ENCODE measurements at places on chromosomes 4 and X. TPM values are rescaled to one million over a fixed set of nuclear protein-coding genes. Genes with fewer than 3 reads are reported as not detected.

- no peaks in the 10 kb centered on the region for H3K4me1 ChIP-seq
- no peak overlapping the region for H3K27ac ChIP-seq
- no peak overlapping the region for H3K4me3 ChIP-seq
- H3K27me3 ChIP-seq = no peaks in the 10 kb centered on the region
Measured at GRCh38 chrX:11781734-11782370, 23.8 kb downstream of the MSL3 start.

GRCh38 chrX:4690521-4690920 is 977.1 kb upstream of the PRKX start:
- no peak overlapping the region for H3K27ac ChIP-seq
- H3K36me3 ChIP-seq = no peaks in the 10 kb centered on the region
- H3K4me3 ChIP-seq = no peak overlapping the region
- no peak for DNase-seq

DNA sequence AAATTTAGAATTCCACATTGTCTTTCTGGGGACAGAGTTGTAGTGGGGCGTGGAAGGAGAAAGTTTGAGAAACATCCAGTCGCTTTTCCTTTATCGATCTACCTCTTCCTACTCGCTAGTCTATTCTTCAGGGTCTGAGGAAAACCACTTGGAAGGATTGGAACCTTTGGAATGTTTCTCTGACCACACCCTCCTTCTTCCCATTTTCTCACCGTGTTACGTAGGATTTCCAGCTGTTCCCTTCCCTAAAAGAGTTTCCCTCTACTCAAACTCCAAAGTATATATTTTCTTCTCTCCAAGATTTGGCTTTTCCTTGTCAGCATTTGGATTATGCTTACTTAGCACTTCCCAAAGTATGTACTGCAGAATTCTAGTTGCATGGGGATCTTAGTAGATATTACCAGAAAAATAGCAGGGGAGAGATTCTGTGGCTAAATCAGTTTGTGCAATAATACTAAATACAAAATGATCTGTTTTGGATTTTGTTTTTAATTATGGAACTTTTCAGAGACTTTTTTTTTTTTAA is 4.9 kb downstream of the ENPEP start:
- H3K27me3 ChIP-seq = no peaks in the 10 kb centered on the region
- no peaks in the 10 kb centered on the region for H3K36me3 ChIP-seq
- no peak for DNase-seq

- H3K27me3 ChIP-seq = no peaks in the 10 kb centered on the region
- DNase-seq = no peak
- no peaks in the 10 kb centered on the region for H3K4me1 ChIP-seq
- no peaks in the 10 kb centered on the region for H3K36me3 ChIP-seq
- no peak overlapping the region for H3K4me3 ChIP-seq
Measured at GRCh38 chr4:107278791-107279483, 242.8 kb upstream of the DKK2 start.

GRCh38 chr4:4639370-4639769 is 97.5 kb upstream of the STX18 start:
- H3K4me3 ChIP-seq = no peak overlapping the region
- H3K36me3 ChIP-seq = peaks cover 5% of the 10 kb centered on the region
- DNase-seq = no peak
- no peak overlapping the region for H3K27ac ChIP-seq
- H3K4me1 ChIP-seq = peaks cover 9% of the 10 kb centered on the region
- no peaks in the 10 kb centered on the region for H3K27me3 ChIP-seq

- peak overlapping the region; percentile 49 for H3K4me3 ChIP-seq
- H3K36me3 ChIP-seq = no peaks in the 10 kb centered on the region
- H3K4me1 ChIP-seq = no peaks in the 10 kb centered on the region
- H3K27ac ChIP-seq = no peak overlapping the region
- peak; percentile 93 for DNase-seq
Measured at GRCh38 chrX:3592184-3592583, 121.3 kb downstream of the PRKX start.

GRCh38 chr4:96955226-96955625 is 1115.3 kb downstream of the PDHA2 start:
- H3K27me3 ChIP-seq = no peaks in the 10 kb centered on the region
- no peaks in the 10 kb centered on the region for H3K36me3 ChIP-seq
- H3K4me3 ChIP-seq = no peak overlapping the region
- H3K27ac ChIP-seq = no peak overlapping the region
- DNase-seq = no peak

- peaks cover 84% of the 10 kb centered on the region for H3K36me3 ChIP-seq
- H3K27ac ChIP-seq = no peak overlapping the region
- no peak for DNase-seq
Measured at GRCh38 chrX:24761306-24761705, 67.6 kb downstream of the POLA1 start.

- H3K27ac ChIP-seq = no peak overlapping the region
- no peaks in the 10 kb centered on the region for H3K27me3 ChIP-seq
- no peak overlapping the region for H3K4me3 ChIP-seq
- H3K4me1 ChIP-seq = peaks cover 5% of the 10 kb centered on the region
- no peaks in the 10 kb centered on the region for H3K36me3 ChIP-seq
Measured at GRCh38 chr4:38004062-38004461, 43.9 kb downstream of the PTTG2 start.

DNA sequence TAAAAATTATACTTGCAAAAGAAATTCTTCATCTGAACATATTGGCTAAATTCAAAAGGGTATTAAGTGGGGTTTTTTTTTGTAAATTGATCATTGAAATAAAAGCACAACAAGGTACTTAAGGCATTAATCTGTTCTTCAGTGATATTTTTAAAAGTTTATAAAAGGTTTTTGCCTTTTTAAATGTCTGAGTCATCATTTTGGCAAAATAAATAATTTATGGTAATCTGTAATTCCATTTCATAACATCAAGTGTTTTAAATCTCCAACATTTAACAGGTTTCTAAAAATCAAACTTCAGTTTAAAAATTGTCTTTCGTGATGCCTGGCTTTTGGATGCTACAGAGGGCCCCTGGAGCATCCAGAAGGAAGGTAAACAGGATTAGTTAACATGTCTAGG is 27.4 kb downstream of the NLRP2B start:
- no peak overlapping the region for H3K27ac ChIP-seq
- peaks cover 26% of the 10 kb centered on the region for H3K36me3 ChIP-seq
- no peaks in the 10 kb centered on the region for H3K27me3 ChIP-seq
- H3K4me3 ChIP-seq = no peak overlapping the region

- H3K4me1 ChIP-seq = peaks cover 16% of the 10 kb centered on the region
- peaks cover 3% of the 10 kb centered on the region for H3K36me3 ChIP-seq
- H3K27ac ChIP-seq = no peak overlapping the region
- no peaks in the 10 kb centered on the region for H3K27me3 ChIP-seq
- H3K4me3 ChIP-seq = no peak overlapping the region
Measured at GRCh38 chr4:85128246-85129204, 162.0 kb upstream of the WDFY3 start.

DNA sequence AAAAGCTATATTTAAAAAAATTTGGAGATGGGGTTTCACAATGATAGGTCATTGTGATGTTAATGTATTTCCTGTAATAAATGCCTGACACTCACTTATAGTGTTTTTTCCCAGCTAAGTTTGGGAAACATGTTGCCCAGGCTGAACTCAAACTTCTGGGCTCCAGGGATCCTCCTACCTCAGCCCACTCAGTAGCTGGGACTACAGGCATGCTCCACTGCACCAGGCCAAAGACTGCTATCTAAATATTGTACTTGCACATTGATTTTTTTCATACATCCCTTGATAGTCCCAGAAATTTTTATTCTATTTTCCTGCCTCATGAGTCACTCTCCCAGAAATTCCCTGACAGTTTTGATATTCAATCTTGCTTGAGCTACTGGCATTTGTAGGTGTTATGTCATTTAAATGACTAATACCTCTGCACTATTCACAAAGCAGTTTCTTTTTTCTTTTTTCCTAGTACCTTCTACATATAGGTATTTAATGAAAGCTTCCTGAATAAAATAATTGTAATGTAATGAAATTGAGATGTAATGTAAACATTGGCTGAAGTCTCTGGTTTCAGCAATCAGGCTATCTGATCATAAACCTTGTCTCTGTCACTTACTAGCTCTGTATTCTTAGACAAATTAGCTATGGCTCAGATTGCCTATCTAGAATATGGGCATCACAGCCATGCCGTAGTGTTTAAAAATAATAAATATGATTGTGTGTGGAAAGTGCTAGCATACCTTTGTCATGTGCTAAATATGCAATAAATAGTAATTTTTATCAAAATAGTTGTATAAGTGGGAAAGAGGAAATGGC is 1973.0 kb upstream of the AGA start:
- H3K27ac ChIP-seq = no peak overlapping the region
- no peaks in the 10 kb centered on the region for H3K27me3 ChIP-seq
- peak overlapping the region; percentile 13 for H3K4me3 ChIP-seq
- DNase-seq = no peak

DNA sequence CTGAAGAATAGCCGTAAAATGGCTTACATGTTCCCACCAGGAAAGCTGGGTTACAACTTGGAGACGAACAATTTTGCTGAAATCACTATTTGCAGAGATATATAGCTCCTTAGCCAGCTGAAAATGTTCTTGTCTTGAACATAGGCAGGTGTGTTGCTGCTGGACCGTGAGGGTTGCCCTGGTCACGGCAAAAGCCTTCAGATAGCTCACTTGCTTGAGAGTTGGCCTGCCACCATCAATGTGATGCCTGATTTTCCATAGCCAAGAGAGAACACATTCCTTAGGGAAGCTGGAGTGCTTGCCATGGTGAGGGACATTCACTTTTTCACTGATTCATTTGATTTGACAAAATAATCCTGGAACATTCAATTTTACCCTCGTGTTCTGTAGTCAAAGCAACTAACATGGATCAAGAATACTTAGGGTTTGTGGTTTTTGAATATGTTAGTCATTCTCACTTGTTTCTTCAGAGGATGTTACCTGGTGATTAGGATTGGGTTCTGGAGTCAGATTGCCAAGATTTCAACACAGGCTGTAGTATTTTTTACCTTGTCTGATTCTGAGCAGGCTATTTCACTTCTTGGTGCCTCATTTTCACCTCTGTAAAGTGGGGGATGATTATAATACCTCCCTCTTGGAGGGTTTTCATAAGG is 536.9 kb downstream of the RAPGEF2 start:
- no peaks in the 10 kb centered on the region for H3K36me3 ChIP-seq
- H3K27ac ChIP-seq = no peak overlapping the region
- H3K4me1 ChIP-seq = no peaks in the 10 kb centered on the region
- DNase-seq = no peak
- no peak overlapping the region for H3K4me3 ChIP-seq
- H3K27me3 ChIP-seq = no peaks in the 10 kb centered on the region

DNA sequence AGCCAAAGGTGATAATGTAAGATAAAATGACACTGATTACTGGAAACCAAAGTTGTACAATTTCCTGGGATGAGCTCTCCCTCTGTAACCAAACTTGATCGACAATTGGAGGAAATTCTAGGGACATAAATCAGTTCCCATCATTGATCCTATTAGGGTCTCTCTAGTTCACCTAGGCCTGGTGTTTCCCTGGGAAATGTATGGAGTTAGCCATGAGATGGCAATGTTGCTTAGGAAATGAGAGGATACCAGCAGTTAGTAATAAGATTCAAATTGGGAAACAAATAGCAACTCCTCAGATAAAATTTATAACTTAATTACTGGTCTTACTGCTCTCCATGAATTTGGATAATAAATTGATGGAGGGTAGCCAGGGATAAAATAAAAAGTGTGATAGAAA is 52.2 kb downstream of the SPATA18 start:
- no peaks in the 10 kb centered on the region for H3K36me3 ChIP-seq
- no peaks in the 10 kb centered on the region for H3K27me3 ChIP-seq
- H3K4me1 ChIP-seq = no peaks in the 10 kb centered on the region

DNA sequence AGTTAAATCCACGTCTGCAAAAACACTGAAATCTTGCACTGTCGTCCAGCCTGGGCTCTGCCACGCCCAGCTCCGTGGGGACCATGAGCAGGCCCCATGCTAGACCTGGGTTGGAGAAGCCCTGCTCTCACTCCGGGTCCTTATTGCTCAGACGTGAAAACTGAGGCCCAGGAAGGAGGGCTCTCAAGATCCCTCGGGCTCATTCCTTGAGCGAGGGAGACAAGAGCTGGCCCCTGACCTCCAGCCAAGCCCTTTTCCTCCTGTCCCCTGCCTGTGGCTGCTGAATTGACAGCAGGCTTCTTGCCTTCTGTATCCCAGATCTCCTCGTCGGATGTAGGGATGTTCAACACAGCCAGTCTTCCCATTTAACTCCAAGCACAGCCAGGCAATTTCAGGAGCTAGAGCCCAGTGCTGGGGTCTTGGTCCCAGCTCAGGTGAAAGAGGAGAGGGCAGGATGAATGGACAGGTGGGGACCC is 109.5 kb downstream of the CPZ start:
- no peaks in the 10 kb centered on the region for H3K36me3 ChIP-seq
- H3K27me3 ChIP-seq = no peaks in the 10 kb centered on the region
- H3K27ac ChIP-seq = no peak overlapping the region
- peak; percentile 15 for DNase-seq
- H3K4me1 ChIP-seq = no peaks in the 10 kb centered on the region

- no peak for DNase-seq
- H3K4me1 ChIP-seq = no peaks in the 10 kb centered on the region
- no peaks in the 10 kb centered on the region for H3K27me3 ChIP-seq
Measured at GRCh38 chrX:119237562-119237942, 1.5 kb downstream of the PGRMC1 start.

DNA sequence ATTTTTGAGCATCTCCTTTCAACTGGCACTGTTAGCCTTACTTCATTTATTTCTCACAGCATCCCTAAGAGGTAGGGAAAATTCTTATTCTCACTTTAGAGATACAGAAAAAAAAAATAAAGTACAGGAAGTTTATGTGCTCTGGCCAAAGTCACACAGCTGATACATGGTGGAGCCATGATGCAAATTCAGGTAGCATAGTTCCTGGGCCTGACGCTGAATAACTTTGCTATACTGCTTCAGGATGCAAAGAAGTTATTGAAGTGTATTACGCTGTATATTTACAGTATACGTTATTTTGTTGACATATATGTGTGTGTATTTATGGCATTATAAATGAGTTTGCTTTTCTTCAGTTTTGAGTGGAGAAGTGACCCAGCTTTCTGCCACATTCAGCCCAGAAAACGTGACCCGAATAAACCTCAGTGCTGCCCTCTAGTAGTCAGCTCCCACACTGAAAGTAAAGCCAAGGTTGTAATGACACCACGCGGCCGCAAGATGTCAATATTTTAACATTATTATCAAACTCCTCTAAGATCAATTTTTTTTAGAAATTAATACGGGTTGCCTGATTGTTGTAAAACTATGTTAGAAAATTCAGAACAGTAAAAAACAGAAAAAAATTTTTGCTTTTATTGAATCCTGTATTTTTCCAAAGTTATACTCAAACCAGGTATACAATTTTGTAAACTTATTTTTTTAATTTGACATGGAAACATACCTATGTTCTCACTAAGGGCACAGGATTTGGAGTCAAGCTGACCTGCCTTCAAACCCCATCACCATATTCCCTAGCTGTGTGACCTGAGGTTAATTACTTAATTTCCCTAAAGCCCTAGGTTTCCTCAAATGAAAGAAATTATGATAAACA is 3.8 kb upstream of the GUCY2F start:
- no peak overlapping the region for H3K4me3 ChIP-seq
- no peaks in the 10 kb centered on the region for H3K36me3 ChIP-seq
- no peaks in the 10 kb centered on the region for H3K27me3 ChIP-seq
- H3K27ac ChIP-seq = no peak overlapping the region

The AWAT2 gene
- total RNA-seq = not detected

The STK32B gene
- 1.0 TPM for total RNA-seq

The BEX5 gene
- total RNA-seq = 7.7 TPM

The TIMP1 gene
- total RNA-seq = 72.5 TPM

The PRMT9 gene
- total RNA-seq = 10.5 TPM

The F8A3 gene
- total RNA-seq = 5.6 TPM

The GYPE gene
- total RNA-seq = not detected

The SCML2 gene
- total RNA-seq = 15.5 TPM

The COL25A1 gene
- 4.6 TPM for total RNA-seq

The CT45A9 gene
- total RNA-seq = not detected

The PABPC5 gene
- total RNA-seq = 3.0 TPM

The ZAR1 gene
- total RNA-seq = 0.61 TPM

The FAM53A gene
- total RNA-seq = 2.4 TPM

The NPY2R gene
- total RNA-seq = 0.09 TPM

Data from H9 (cell line).